SJCRH30 (cell line): ENCODE measurements at places on chromosomes 6 and 20.
A peak's percentile ranks its signal among the peaks of the same experiment; 100 is the strongest.

- no peak for DNase-seq
These were observed 59.4 kb upstream of the BACH2 start for GRCh38 chr6:90356012-90356421.

GRCh38 chr6:143205991-143206390 is 145.3 kb downstream of the AIG1 start:
- DNase-seq = no peak

GRCh38 chr6:30744054-30744805 is at the start of gene IER3:
Gene IER3, minus strand, starts transcription at chr6:30744547. Its CDS starts 29 bp downstream, at chr6:30744518.
- peak; percentile 83 for DNase-seq

DNA sequence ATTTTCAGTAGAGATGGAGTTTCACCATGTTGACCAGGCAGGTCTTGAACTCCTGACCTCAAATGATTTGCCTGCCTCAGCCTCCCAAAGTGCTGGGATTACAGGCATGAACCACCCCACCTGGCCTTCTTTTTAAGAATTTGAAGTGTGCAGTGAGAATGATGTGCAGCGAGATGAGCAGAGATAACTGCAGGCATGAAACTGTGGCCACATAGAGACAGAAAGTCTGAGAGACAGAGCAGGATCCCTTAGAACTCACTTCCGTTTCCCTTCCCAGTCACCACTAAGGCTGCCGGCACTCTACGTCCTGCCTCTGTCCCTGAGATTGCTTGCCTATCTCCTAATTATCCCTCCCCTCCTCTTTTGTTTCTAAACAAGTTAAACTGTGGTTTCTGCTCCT is 27.2 kb downstream of the IL22RA2 start:
- DNase-seq = no peak
